ENCODE measurements at places on chromosomes 5 and 9. TPM values are rescaled to one million over a fixed set of nuclear protein-coding genes. Genes with fewer than 3 reads are reported as not detected.

The KLF9 gene
- total RNA-seq, result 12.0 TPM

The COL15A1 gene
- total RNA-seq, result 0.53 TPM

The FAM81B gene
- not detected for total RNA-seq

The PCDHA1 gene
- total RNA-seq, result not detected

The TAL2 gene
- total RNA-seq, result 0.35 TPM

The PPP3R2 gene
- total RNA-seq, result not detected

The ATOX1 gene
- total RNA-seq, result 72.6 TPM

The FOXD4L4 gene
- not detected for total RNA-seq

The TLX3 gene
- not detected for total RNA-seq

The GALNT12 gene
- total RNA-seq, result 3.5 TPM

The NRARP gene
- 1.6 TPM for total RNA-seq

The GPR150 gene
- total RNA-seq, result 0.58 TPM

The RAB3C gene
- not detected for total RNA-seq

The PCDHGB1 gene
- not detected for total RNA-seq

The ADGRD2 gene
- total RNA-seq, result not detected

The AGPAT2 gene
- total RNA-seq, result 16.9 TPM

The TMEM252 gene
- total RNA-seq, result not detected

The SLC6A3 gene
- 0.07 TPM for total RNA-seq

The CCDC183 gene
- total RNA-seq, result 0.91 TPM

The ADAMTS16 gene
- total RNA-seq, result not detected
